ENCODE measurements at places on chromosomes 6 and 20. TPM values are rescaled to one million over a fixed set of nuclear protein-coding genes. Genes with fewer than 3 reads are reported as not detected.

Gene SLC35D3
- total RNA-seq: not detected

Gene TFEB
- 5.6 TPM for total RNA-seq

Gene LINC00237
- total RNA-seq: not detected

Gene PSORS1C1
- 2.2 TPM for total RNA-seq

GRCh38 chr20:62670156-62670555, 27.9 kb downstream of the SLCO4A1 start:
- peaks cover 22% of the 10 kb centered on the region for H3K27me3 ChIP-seq
- H3K36me3 ChIP-seq: no peaks in the 10 kb centered on the region
- no peaks in the 10 kb centered on the region for H3K4me1 ChIP-seq

DNA sequence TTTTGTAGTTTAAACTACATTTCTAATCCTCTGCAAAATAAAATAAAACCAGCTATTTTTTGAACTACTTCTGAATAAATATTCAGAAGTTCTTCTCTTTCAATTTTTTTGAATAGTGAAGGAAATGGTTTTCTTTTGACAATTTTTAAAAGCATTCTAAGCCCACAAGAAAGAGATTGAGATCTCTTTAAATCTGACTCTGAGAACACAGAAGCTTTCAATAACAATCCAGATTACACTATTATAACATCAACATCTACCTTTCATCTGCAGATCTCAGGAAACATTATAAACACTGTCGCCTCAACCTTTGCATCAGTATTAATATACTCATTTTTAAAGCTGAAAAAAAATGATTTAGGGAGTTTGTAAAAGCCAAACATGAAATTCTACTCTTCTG, 247.5 kb upstream of the PREP start:
- H3K4me1 ChIP-seq: no peaks in the 10 kb centered on the region
- no peak for DNase-seq
- H3K27ac ChIP-seq: no peak overlapping the region

GRCh38 chr6:98215531-98215930, 618.8 kb upstream of the POU3F2 start:
- H3K27me3 ChIP-seq: no peaks in the 10 kb centered on the region
- no peak overlapping the region for H3K4me3 ChIP-seq
- no peak for DNase-seq
- no peaks in the 10 kb centered on the region for H3K36me3 ChIP-seq
- no peak overlapping the region for H3K27ac ChIP-seq
- no peaks in the 10 kb centered on the region for H3K4me1 ChIP-seq

- no peak overlapping the region for H3K27ac ChIP-seq
- no peak for DNase-seq
- no peaks in the 10 kb centered on the region for H3K36me3 ChIP-seq
- H3K4me1 ChIP-seq: no peaks in the 10 kb centered on the region
- H3K27me3 ChIP-seq: no peaks in the 10 kb centered on the region
These were observed 20.3 kb downstream of the CCDC170 start for GRCh38 chr6:151514000-151514730.

- H3K36me3 ChIP-seq: no peaks in the 10 kb centered on the region
- peak; percentile 73 for DNase-seq
- H3K27ac ChIP-seq: no peak overlapping the region
- H3K4me3 ChIP-seq: peak overlapping the region; percentile 59
- peaks cover 96% of the 10 kb centered on the region for H3K27me3 ChIP-seq
- H3K4me1 ChIP-seq: peaks cover 7% of the 10 kb centered on the region
These were observed 507 bp upstream of the VGLL2 start for GRCh38 chr6:117264692-117265409.

DNA sequence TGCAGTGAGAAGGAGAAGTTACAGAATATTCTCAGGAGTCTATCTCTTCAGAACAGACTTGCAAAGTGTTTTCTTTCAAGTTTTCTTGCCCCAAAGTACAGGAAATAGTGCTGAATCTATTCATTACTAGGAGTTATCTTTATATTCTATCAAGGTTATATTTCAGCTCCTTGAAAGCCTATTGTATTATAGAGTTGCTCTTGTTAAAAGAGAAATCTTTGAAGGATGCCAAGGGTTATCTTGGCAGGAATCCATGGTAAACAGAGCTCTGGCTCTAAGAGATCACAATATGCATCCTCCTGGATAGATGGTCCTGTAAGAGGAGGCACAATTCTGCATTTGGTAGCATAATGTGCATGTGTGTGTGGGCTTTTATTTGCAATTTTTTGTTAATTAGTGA, 21.2 kb upstream of the SNRPB2 start:
- H3K4me1 ChIP-seq: no peaks in the 10 kb centered on the region
- no peak overlapping the region for H3K27ac ChIP-seq
- H3K4me3 ChIP-seq: no peak overlapping the region
- H3K36me3 ChIP-seq: no peaks in the 10 kb centered on the region

- H3K36me3 ChIP-seq: peaks cover 4% of the 10 kb centered on the region
- peak overlapping the region; percentile 91 for H3K4me3 ChIP-seq
- peaks cover 7% of the 10 kb centered on the region for H3K27me3 ChIP-seq
- no peak for DNase-seq
These were observed 486 bp downstream of the FKBP1A start for GRCh38 chr20:1392443-1392692.

DNA sequence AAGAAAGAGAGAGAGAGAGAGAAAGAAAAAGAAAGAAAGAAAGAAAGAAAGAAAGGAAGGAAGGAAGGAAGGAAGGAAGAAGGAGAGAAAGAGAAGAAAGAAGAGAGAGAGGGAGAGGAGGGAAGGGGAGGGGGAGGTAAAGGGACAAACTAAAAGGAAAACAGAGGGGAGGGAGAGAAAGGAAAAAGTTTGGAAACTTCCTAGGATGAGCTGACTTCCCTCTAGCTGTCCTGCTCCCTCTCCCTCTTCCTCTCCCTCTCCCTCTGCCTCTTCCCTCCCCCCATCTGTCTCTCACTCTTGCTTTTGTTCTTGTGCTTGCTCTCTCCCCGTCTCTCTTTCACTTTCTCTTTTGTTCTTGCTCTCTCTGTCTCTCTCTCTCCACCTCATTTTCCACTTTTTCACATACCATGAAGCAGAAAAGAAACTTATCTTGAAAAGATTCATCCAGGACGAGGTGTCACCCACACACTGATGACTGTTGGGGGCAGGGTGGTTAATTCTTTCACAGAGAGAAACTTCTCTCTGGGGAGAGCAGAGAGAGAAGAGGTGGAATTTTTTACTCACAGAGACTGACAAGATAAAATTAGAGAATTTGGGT, 56.4 kb upstream of the DUSP22 start:
- DNase-seq: peak; percentile 36
- H3K27me3 ChIP-seq: no peaks in the 10 kb centered on the region
- H3K4me1 ChIP-seq: peaks cover 8% of the 10 kb centered on the region
- H3K36me3 ChIP-seq: no peaks in the 10 kb centered on the region
- peak overlapping the region; percentile 75 for H3K4me3 ChIP-seq

GRCh38 chr20:9038791-9039535, 29.9 kb upstream of the PLCB4 start:
- H3K4me1 ChIP-seq: peaks cover 11% of the 10 kb centered on the region
- DNase-seq: no peak
- no peaks in the 10 kb centered on the region for H3K36me3 ChIP-seq
- H3K4me3 ChIP-seq: no peak overlapping the region
- no peaks in the 10 kb centered on the region for H3K27me3 ChIP-seq

DNA sequence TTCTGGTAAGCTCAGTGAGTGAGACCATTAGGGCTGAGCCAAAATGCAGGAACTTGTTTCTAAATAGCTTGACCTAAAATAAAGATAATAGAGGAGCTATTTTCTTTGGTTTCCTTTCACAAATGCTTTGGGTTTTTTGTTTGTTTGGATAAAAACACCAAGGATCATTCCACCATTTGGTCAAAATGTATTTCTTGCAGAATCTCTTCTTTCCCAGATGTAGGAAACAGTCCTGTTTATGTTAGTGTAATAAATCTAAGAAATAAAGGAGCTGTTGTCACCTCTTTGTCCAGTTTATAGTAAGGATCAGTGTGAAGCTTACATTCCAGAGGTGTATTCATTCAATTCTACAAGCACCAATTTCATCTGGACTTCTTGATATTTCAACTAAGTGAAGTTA, 297.8 kb downstream of the GJA1 start:
- no peak overlapping the region for H3K4me3 ChIP-seq
- no peak for DNase-seq
- H3K36me3 ChIP-seq: no peaks in the 10 kb centered on the region
- peaks cover 14% of the 10 kb centered on the region for H3K4me1 ChIP-seq

DNA sequence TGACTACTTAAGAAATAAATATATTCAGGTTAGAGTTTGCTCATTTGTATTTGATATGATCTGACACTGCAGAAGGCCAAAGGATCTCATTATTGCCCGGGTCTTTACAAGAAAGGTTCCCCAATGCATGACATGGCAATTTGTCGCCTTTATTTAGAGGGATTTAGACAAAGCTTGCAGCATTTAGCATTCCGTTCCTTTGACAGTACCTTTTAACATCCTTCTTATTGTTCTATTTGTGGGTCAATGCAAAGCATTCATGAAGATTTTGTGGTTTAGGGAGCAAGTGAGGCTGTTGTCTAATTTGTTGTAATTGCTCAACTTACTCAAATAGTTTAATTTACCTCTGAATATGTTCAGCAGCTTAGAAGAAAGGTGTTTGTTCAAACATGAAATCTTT, 230.8 kb upstream of the FLRT3 start:
- no peak overlapping the region for H3K4me3 ChIP-seq
- H3K36me3 ChIP-seq: no peaks in the 10 kb centered on the region
- H3K4me1 ChIP-seq: no peaks in the 10 kb centered on the region
- no peak for DNase-seq
- no peaks in the 10 kb centered on the region for H3K27me3 ChIP-seq

DNA sequence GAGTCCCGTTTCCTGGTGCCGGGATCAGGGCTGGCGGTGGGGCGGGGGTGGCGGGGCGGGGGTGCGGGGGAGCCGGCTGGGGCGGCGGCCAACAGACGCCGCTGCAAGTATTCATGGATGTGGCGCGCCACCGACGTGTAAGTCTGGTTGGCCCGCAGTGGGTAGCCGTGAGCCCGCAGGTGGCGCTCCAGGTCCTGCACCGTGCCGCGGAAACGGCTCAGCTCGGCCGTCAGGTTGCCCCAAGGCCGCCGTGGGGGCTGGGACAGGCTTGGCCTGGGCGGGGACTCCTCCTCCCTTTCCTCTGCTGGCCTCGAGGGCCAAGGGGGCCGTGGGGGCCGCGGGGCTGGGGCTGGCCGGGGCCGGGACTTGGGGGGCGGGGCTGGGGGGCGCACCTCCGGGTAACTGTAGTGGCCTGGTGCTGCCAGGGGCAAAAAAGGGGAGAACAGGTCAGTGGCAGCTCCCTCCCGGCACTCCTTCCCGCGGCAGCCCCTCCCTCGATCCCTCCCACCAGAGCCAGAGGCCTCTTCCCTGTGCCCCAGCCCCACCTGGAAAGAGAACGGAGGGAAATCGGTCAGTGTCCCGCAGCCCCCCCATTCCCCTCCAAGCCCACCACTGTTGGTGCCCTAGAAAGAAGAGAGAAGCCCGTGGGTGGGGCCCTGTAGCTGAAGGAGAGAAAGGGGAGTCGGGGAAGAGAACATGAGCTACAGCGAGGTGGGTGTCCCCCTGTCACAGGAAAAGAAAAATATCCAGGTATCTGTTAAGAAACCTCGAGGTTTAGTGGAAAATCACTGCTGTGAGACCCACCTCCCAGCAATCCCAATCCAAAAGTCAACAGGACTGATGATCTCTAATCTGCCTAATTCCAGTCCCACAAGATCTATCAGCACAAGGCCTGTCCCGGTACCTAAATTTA, 21.3 kb downstream of the TNXB start:
- H3K27ac ChIP-seq: no peak overlapping the region
- no peaks in the 10 kb centered on the region for H3K36me3 ChIP-seq
- peak; percentile 87 for DNase-seq
- peaks cover 25% of the 10 kb centered on the region for H3K4me1 ChIP-seq

DNA sequence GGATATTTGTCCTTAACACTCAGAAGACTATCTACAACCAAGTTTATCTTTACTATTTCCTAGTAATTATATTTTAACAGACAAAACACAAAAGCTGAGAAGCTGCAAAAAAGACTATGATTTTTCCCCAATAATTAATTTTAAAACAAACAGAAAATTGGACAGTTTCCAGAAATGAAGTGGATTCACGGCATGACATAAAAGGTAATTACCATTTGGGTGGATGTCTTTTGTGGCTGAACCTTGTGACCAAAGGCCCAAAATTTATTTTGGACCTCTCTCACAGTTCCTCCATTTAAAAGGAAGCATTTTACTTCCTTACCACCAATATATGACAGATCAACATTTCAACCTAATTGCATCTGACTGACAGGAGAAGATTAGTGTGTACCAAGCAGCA, 90.2 kb downstream of the GMDS start:
- no peak overlapping the region for H3K27ac ChIP-seq
- peaks cover 24% of the 10 kb centered on the region for H3K4me1 ChIP-seq
- no peak overlapping the region for H3K4me3 ChIP-seq
- no peak for DNase-seq
- no peaks in the 10 kb centered on the region for H3K36me3 ChIP-seq

- no peak overlapping the region for H3K27ac ChIP-seq
- peaks cover 9% of the 10 kb centered on the region for H3K4me1 ChIP-seq
- H3K36me3 ChIP-seq: peaks cover 9% of the 10 kb centered on the region
These were observed 10.0 kb downstream of the UCKL1 start for GRCh38 chr20:63945921-63946920.

GRCh38 chr20:43452404-43453126, 5.1 kb upstream of the SRSF6 start:
- no peak overlapping the region for H3K4me3 ChIP-seq
- peaks cover 11% of the 10 kb centered on the region for H3K27me3 ChIP-seq
- H3K4me1 ChIP-seq: peaks cover 7% of the 10 kb centered on the region
- no peak for DNase-seq

DNA sequence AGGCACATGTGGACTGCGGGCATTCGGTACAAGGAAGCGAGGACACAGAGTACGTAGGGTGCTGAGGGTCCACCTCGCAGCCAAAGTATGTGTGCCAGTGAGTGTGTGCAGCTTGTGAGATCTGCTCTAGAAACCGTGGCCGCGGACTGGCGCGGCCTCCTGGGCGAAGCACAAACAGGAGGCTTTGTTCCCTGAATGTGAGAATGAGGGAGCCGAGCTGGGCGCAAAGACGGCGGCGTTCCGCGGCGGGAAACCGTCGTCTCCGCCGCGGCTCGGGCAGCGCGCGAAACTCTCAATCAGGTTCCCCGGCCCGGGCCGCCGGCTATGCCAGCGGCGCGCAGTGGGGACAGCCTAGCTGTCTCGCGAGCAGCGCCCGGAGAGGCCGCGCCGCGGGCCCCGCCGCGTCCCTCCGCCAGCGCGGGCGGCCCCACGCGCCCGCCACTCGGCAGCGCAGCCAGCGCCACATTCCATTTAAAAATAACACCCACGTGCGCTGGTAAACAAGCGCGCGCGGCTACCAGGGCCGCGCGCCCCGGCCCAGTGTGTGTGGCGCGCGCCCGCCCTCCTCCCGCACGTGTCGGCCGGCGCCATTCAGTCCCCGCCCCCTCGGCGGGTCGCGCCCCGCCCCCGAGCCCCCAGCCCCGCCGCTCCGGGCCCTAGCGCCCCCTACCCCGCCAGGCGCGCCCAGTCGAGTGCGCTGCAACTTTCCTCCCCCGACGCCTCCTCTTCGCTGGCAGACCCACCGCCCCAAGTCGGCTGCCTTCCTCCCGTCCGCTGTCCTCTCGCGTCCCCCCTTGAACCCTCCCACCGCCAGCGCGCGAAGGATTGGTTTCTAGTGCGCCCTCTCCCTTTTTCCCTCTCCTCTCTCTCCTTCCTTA, 3.0 kb upstream of the FOXO3 start:
- H3K27me3 ChIP-seq: no peaks in the 10 kb centered on the region
- peaks cover 7% of the 10 kb centered on the region for H3K4me1 ChIP-seq
- peak overlapping the region; percentile 97 for H3K4me3 ChIP-seq

GRCh38 chr6:157848693-157849092, 25.6 kb downstream of the SNX9 start:
- peaks cover 18% of the 10 kb centered on the region for H3K4me1 ChIP-seq
- no peak overlapping the region for H3K27ac ChIP-seq
- no peak overlapping the region for H3K4me3 ChIP-seq
- no peaks in the 10 kb centered on the region for H3K27me3 ChIP-seq

All from osteoblast (primary cell).